ENCODE measurements at places on chromosomes 7 and 10.

DNA sequence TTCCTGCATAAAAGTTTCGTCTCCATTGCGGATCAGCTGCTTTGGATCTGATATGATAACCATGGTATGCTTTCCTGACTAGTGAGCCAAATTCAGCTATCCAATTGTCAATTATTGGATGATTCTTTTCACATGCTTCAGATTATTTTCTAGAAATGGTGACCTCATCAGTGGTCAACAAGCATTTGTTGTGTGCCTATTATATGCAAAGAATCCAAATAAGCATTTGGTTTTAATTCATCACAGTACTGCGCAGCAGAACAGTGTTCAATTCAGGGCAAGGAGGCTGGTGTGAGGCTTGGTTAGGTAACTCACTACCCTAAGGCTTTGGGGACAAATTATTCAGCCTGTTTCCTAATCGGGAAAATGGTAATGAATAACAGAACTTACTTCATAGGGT lies 200.5 kb downstream of the SKAP2 start:
- no peak for DNase-seq

- DNase-seq: no peak
Observed at GRCh38 chr7:157235357-157236333, 96.9 kb downstream of the UBE3C start.

DNA sequence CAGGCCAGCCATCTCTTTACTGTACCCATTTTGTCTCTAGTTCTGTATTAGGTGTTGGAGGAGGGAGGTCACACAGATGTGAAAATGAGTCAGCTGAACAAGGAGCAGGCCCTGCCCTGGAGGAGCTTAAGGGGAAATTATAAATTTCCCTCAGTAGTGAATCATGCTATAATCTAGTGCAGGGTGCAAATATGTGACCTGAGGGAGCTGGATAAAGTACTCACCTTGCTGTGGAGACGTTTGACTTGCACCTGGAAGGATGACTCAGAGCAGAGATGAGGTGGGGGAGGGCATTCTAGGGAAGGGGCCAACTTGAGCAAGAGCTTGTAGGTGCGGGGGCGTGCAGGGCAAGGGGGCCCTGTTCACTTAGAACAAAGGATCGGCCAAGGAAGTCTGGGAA lies 610.6 kb downstream of the SDK1 start:
- DNase-seq: no peak

GRCh38 chr7:129684777-129685176 lies 73.3 kb downstream of the NRF1 start:
- no peak for DNase-seq

Data from NCI-H187 treated with DMSO at 0.1 percent for 48 hours (cell line).